Renal cortex interstitium (tissue), 15 donors: ENCODE measurements at places on chromosomes 1 and 21.

GRCh38 chr1:44672961-44673674 is 1.2 kb downstream of the TMEM53 start:
- no peak for DNase-seq

GRCh38 chr1:8728464-8728863 is 89.0 kb downstream of the RERE start:
- no peak for DNase-seq

DNA sequence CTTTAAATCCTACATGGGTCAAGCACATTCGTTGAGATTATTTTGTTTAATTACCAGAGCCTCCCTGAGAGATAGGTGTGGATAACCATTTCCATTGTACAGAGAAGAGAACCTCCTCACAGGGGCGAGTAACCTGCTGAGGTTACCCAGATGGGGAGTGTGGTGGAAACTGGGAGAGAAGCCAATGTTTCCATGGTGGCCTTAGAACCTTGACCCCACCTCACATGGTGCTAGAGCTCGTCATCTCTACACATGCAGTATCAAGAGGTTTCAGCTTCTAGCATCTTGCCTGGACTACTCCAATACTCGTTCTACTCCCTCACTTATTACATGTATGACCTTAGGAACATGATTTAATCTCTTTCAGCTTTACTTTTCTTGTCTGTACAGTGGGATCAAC is 4.8 kb downstream of the REG4 start:
- DNase-seq, result no peak

DNA sequence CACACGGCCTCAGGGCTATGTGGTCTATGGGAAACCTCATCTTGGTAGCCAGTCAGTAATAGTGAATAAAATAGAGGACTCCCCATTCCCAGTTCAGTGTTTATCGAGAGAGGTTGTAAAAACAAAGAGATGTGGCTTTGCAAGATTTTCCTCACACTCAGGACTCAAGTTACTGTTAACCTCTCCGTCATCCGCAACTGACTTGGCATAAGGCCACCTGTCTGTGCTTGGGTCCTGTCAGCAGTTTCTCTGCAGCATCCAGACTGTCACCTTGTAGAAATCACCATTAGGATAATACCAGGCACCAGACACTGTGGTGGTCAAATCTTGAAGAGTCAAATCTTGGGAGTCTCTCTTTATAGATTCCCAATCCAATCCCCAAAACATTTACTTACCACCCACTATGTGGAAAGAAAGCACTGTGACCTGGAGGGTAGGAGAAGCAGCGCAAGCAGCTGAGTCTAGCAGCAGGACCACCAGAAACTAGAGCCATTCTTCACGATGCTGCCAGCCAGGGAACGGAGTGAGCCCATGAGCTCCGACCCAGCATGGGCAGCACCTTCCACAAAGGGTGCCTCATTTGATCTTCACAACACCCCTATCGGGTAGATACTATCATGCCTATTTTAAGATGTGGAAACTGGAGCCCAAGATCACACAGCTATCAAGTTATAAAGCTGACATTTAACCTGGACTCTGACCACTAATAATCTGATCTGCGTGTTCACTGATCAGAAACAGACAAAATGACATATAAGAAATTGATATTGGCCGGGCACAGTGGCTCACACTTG is 5.6 kb upstream of the GPR25 start:
- no peak for DNase-seq

DNA sequence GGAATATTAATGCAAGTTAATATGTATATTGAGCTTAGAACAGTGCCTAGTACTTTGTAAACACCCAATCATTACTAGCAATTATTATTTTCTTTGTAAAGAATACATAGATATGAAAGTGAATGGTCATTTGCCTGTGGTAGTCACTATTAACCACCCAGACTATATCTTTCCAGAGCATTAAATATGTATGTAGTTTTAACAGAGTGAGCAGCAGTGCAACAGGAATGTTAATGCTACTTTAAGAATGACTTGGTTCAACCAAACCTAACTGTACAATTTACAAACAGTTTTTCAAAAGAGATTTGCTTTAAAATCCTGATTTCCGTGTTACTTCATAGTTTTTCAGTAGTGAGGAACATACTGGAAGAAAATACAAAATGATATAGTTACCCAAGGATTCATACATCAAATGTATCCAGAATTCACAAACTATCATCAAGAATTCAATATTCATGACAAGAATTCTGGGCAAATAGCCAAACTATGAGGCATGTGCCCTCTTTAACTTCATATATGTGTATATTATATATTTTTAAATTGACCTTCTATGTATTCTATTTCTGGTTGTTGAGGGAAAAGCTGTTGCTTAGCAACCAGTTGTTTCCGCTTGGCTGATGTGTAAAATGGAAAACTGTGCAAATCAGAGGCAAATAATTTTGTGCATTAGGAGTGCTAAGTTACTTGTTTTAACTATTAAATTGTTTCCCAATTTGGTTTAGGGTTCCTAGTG is 34.9 kb upstream of the IVNS1ABP start:
- DNase-seq, result peak; percentile 27

GRCh38 chr21:35350965-35351364 is 301.9 kb upstream of the RUNX1 start:
- no peak for DNase-seq

GRCh38 chr1:5108740-5109139 is 454.3 kb downstream of the AJAP1 start:
- DNase-seq, result no peak

- DNase-seq, result no peak
These were observed 33.4 kb upstream of the NRIP1 start for GRCh38 chr21:15098181-15098580.

DNA sequence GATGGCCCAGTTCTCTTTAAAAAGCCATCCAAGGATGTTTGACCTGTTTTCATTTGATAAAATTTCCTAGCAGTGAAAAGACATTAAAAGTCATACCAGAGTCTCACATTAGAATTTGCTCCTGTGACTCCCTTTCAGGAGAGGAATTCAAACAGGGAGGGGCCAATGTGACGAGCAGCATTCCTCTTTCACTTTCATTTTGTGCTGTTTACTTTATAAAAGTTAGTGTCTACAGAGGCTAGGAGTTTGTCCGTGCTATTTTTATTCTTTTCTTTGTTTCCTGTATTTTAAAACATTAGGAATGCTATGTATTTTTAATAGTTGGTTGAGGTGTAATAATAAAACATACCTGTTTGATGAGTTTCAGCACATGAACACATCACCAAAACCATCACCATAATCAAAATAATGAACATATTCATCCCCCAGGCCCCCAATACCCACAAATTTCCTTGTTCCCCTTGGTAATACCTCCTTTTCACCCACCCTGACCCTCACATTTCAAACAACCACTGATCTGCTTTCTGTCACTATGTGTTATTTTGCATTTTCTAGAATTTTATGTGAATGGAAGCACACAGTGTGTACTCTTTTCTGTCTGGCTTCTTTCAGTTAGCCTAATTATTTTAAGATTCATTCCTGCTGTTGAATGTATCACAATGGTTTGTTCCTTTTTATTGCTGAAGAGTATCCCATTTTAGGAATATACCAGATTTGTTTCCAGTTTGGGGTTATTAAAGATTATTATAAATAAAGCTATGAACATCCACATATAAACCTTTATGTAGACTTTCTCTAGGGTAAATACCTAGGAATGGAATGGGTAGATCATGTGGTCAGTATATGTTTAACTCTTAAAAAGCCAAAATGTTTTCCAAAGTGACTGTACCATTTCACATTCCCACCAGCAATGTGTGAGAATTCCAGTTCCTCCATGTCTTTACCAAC is 129.5 kb downstream of the TENT5C start:
- DNase-seq, result no peak

DNA sequence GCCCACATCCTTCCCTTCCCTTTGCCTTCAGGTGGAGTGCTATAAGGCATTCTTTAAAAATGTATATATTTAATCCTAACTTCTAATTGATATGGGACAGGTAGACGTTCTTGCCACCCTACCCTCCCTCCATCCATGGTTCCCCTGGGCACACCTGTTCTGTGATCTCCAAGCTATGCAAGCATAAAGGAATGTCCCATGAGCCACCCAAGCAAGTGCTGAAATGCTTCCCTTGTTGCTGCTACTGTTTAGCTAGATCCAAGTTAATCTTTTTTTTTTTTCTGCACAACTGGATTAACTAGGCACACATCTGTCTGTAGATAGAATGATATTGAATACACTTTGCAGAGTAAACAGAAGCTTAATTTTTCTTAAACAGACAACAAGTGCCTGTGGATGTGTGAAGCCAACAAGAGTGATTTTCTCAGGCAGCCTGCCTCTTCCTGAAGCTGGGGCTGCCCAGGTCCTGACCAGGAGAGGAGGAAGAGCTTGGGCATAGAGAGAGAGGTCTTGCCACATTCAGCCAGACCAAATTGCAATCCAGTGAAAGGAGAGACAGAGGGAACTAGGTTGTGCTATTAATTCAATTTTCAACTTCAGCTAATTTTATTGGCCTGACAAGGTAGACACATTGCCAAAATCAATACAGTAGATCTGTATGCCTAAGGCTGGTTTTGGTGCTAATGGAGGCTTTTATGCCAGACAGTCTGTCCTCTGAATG is 28.2 kb upstream of the ATP1B1 start:
- no peak for DNase-seq

GRCh38 chr1:43854473-43854872 is 79.1 kb upstream of the ARTN start:
- no peak for DNase-seq

DNA sequence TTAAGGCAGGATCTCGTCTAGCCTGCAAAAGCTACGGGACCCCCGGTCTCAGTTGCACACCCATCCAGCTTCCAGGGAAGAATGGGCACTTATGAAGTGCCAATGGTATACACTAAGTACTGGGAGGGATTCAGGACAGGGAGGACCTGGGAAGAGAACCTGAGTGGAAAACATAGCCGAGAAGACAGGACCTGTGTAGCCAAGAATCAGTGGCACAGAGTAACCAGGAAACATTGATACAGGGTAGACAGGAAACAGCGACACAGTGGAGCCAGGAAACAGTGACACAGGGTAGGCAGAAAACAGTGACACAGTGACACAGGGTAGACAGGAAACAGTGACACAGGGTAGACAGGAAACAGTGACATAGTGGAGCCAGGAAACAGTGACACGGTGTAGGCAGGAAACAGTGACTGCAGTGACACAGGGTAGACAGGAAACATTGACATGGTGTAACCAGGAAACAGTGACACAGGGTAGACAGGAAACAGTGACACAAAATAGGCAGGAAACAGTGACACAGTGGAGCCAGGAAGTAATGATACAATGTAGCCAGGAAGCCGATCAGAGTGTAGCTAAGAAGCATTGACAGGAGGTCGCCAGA is 138.0 kb upstream of the ARHGEF16 start:
- DNase-seq, result no peak

GRCh38 chr1:193115629-193116227 is 6.1 kb upstream of the CDC73 start:
- DNase-seq, result no peak

GRCh38 chr1:44084998-44085675 is 33.5 kb upstream of the KLF17 start:
- DNase-seq, result no peak

- DNase-seq, result no peak
These were observed 195.5 kb upstream of the DUSP10 start for GRCh38 chr1:221937155-221937953.

DNA sequence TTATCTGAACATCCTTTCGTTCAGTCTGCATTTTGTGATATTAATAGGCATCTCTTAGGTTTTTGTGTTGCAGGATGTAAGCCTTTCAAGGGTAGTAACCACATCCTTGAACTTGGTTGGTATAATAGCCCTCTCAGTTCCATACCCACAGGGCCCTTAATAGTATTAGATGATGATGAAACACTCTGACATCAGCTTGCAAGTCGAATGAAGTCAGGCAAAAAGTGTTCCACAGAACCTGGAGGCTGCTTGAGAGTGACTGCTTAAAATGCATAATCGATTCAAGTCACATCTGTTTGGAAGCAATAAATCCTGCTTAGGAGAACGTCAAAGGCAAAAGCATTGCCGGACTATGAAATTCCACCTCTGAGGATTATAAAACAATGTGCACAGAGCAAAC is 415.6 kb upstream of the KAZN start:
- no peak for DNase-seq

GRCh38 chr1:240501115-240501514 is 110.8 kb downstream of the GREM2 start:
- DNase-seq, result no peak

GRCh38 chr1:227357171-227357926 is 39.1 kb upstream of the CDC42BPA start:
- DNase-seq, result no peak

- no peak for DNase-seq
These were observed 528.2 kb downstream of the SMYD3 start for GRCh38 chr1:245978915-245979314.

DNA sequence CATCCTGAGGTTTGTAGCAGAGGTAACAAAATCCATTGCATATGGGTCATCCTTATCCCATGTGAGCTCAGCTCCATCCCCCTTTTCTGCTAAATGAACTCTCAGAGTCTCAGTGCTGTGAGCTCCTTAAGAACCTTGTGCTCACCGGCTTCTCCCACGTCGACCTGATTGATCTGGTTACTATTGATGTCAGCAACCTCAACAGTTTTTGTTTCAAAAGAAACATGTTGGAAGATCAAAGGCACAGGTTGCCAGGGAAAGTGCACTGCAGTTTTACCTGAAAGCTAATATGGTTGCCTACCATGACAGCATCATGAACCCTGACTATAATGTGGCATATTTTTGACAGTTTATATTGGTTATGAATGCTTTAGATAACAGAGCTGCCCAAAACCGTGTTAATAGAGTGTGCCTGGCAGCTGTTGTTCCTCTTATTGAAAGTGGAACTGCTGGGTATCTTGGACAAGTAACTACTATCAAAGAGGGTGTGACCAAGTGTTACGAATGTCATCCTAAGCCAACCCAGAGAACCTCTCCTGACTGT is 131.4 kb downstream of the HS2ST1 start:
- no peak for DNase-seq

- no peak for DNase-seq
These were observed 28.2 kb downstream of the ATP8B2 start for GRCh38 chr1:154353460-154353904.
